Jurkat, Clone E6-1 (cell line): ENCODE measurements at places on chromosomes 1 and 21.
A peak's percentile ranks its signal among the peaks of the same experiment; 100 is the strongest.

GRCh38 chr1:149884433-149885338, 14.7 kb upstream of the BOLA1 start:
- DNase-seq, result peak; percentile 41

- DNase-seq, result peak; percentile 82
Measured at GRCh38 chr1:244272471-244273261, 179.0 kb downstream of the ADSS2 start.

GRCh38 chr1:17798011-17798410, 42.9 kb downstream of the ACTL8 start:
- DNase-seq, result no peak

DNA sequence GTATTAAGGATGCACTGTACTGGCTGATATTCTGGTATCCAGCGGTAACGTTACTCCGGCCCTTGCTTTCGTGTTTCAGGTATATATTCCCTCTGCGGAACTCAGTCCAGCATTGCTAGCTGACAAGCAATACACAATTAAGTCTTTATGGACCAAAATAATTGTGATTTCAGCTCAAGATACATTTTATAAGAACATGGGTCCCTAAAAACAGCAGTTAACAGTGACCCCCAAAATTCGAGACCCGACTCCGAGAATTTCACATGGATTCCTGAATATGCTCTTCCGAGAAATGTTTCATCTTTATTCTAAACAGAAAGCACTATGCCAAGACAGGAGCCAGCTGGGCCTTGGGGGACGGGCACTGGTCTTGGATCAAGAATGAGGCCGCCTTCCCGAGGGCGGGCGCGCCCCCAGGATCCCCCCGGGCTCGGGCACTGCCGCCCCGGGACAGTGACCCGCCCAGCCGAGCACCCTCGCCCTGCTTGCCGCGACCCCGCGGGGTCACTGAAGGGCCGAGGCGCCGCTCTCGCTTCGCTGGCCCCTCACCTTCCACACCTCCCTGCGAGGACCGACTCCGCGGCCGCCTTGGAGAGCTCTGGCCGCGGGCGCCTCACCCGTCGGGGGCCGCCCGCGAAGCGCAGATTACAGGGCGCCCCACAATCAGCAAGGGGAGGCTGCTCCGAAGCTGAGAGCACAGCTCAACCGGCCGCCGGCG, 610 bp downstream of the SCYL3 start:
- DNase-seq, result no peak

GRCh38 chr1:27351541-27352107, 9.8 kb downstream of the SYTL1 start:
- DNase-seq, result no peak

GRCh38 chr1:156928043-156928602, 7.7 kb downstream of the LRRC71 start:
- no peak for DNase-seq

DNA sequence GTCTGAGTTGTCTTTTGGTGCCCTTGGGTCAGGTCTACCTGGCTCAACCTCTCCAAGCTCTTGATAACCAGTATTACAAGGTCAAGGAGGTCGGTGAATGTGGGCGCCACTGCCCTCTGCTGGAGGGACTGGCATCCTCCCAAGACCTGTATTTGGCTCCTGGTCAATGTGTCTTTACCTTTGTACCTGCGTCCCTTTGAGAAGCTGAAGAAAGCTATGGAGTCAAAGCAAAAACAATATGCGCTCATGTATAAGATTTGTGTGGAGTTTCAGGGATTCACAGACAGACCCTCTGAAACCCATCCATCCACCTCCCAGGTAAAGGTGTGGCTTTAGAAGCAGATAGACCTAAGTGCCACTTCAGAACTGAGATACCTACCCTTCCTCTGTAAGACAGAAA, 61.8 kb upstream of the NBL1 start:
- DNase-seq, result peak; percentile 48

DNA sequence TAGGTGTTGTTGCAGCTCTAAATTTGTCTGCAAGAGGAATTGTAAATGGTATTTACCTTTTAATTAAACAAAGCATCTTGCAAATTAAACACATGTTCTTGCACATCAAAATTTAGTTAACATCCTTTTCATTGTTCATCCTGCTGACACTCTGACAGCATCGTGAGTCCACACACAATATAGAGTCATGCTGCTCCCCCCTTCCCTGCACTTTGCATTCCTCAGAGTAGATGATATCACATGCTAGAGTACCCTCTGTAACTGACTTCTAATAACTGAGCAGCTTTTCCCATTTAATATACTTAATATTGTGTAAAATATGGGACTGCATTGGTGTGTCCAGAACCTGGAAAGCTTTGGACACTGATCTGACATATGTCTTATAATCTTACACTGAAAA, 138.8 kb upstream of the DPYD start:
- no peak for DNase-seq

- DNase-seq, result no peak
Measured at GRCh38 chr1:48506870-48507269, 34.9 kb upstream of the SPATA6 start.

DNA sequence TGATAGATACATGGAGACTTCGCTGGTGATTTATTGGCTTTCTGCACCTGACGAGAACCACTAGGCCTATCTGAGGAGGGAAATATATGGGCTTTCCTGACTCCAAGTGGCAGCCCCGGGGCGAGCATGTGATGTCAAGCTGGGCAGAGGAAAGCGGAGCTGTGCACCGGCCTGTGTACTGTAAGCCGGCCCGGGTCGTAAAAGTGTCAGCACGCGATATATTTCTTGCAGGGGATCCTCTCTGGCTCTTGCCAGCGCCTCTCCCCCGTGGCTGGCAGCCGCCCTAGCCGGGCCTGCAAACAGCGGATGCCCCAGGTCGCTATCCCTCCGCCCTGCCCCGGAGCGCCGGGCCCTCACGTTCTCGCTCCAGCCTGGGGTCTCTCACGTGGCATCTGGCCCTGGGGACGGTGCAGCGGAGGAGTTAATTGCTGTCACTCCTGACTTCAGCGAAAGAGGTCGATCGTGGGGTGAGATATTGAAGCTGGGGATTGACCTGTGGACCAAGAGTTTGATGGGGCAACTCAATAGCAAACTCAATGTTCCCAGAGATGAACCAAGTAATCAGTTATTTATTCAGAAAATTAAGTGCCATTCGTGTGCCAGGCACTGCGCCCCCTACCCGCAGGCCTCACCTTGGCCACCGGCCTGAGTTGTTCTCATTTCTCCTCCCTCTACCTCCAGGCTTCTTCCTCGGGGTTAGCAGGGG, 41.0 kb upstream of the HAO2 start:
- no peak for DNase-seq

- DNase-seq, result no peak
Measured at GRCh38 chr1:206142011-206142410, 24.8 kb upstream of the AVPR1B start.

DNA sequence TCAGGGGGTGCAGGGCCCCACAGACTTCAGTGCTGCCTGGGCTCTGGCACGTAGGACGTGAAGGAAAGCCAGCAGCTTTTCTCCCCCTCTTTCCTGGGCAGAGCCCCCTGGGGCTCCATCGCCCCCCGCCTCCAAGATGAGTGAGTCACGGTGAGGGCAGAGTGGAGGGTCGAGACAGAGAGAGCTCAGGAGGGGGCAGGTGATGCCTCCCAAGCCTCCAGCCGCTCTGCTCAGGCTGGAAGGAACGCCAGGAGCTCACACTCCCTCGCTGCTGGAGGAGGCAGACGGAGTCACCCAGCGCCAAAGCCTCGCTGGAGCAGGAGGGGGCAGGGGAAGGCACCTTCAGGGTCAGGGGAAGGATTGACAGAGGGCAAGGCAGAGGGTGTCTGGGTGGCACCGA, 119.5 kb downstream of the CASZ1 start:
- DNase-seq, result no peak

DNA sequence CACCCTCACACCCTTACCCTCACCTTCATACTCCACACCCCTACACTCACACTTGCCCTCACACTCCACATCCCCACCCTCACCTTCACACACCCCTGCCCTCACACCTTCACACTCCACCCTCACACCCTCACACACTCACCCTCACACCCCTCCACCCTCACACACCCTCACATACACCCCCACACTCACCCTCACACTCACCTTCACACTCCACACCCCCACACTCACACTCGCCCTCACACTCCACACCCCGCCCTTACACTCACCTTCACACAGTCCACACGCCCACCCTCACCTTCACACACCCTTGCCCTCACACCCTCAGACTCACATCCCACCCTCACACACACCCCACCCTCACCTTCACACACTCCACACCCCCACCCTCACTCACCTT, 43.6 kb upstream of the EDN2 start:
- no peak for DNase-seq

- DNase-seq, result no peak
Measured at GRCh38 chr1:113027007-113027406, 46.0 kb upstream of the LRIG2 start.

DNA sequence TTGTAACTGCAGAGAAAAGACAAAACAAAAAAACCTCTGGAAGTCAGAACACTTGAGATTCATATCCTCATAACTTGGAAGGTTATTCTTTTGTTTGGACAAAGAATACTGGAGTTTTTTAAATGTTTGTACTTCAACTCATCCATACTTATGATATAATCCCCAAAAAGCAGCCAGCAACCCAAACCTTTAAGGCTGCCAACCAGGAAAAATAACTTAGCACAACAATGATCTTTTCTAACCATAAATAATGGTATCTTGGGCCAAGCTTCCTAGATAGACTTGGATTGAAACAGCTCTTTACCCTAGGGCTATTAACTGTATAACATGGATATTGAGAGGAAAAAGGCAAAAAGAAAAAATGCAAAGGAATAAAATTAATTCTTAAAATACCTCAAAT, 335.1 kb downstream of the LTN1 start:
- DNase-seq, result no peak

DNA sequence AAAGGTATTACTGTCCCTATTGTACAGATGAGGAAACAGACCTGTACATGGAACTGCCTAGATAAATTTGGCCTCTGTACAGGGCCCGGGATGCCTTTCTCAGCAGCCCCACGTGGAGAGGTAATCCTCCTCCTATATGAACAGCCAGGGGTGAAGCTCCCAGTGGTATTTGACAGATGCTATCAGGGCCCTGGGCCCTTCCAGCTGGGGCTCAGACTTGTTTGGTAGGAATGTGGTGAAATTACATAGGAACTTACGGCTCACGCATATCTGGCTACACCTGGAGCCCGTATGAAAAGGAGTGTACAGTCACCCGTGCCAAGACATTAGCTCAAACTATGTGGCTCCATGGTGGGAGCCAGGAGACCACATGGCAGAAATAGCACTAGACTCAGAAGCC, 24.8 kb upstream of the TCEA3 start:
- no peak for DNase-seq

DNA sequence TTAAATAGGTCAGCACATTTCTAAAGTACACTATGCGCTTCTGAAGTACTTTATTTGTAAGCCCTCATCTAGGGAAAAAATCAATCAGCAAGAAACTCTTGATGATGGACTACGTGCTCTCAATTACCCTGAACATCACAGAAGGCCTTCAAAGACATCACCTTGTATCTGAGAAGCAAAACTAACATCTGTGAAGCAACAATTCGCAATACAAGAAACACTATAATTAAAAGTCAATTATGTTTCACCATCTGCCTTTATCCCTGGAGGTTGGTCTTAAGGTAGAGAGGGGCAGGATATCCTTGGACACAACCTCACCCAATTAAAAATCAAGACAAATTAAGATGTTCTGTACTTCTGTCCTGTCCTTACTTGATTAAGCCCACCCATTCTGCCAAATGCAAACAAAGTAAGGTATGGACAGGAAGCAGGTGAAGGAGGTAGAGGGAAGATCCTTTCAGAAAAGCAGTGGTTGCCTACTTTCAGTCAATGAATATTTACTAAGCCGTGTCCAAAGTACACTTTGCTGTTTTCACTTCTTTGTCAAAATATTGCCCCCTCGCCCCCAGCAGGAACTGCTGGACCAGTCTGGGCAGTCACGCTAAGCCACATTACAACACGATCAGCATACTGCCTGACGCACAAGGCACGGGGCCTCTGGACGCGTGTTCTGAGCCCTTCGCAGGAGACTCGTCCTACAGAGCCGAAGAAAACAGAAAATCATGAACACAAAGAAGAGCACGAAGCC, 887 bp downstream of the SLC19A2 start:
- DNase-seq, result no peak

GRCh38 chr1:226104671-226105121, 42.2 kb downstream of the H3-3A start:
- DNase-seq, result no peak
